Epithelial cell of prostate (primary cell): ENCODE measurements at places on chromosomes 11 and 22.

- no peak for DNase-seq
Measured at GRCh38 chr22:50141891-50142363, 28.6 kb upstream of the PANX2 start.

DNA sequence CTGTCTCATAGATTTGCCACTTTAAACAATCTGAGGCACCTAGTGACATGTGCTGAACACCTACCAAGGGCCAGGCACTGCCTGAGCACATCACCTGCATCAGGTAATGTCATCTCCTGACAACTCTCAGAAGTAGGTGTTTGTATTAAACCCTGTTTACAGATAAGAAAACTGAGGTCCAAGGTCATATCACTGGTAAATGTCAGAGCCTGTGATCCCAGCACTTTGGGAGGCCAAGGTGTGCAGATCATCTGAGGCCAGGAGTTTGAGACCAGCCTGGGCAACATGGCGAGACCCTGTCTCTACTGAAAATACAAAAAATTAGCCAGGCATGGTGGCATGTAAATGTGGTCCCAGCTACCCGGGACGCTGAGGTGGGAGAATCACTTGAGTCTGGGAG, 39.1 kb upstream of the ACCSL start:
- DNase-seq: no peak

DNA sequence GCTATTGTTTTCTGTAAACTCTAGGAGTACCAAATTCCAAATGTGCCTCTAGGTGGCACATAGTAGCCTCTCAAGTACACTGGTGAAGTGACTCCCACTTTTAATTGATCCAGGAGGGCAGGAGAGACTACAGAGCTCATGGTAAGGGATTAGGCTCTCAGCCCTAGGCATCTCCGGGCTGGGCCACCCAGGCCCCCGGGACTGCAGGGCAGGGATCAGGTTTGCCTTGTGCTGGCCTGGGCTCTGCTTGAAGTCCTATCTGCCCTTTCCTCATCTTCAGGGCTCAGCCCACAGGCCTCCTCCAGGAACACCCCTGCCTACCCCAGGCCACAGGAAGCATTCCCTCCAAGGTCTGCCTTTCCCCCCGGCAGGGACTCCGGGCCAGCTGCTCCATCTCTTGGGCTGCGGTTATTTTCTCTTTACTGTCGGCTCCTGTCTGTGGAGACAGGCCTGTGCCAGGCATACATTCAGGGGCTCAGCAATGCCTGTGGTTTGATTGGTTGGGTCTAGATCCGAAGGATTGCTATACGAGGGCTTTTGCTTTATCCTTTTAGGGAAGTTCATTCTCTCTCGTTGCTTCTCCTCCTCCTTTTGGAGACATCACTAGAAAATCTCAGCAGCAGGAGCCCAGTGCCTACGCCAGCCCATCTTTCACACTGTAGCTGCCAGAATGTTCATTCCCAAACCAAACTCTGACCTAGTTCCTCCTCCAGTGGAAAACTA, 32.8 kb downstream of the PARVA start:
- DNase-seq: no peak

DNA sequence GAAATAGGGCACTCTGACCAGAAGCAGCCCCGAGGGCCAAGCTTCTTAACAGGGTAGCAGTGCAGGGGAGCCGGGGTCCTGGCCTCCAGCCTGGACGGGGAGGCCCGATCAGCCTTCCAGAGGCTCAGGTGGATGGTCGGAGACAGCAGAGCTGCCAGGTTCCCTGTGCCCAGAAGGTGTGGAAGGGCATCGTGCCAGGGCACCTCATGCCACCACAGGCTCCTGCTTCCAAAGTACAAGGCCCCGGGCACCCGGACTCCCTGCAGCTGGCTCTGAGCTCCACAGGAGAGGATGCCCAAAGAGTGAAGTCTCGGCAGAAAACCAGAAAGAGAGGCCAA, 14.3 kb downstream of the EHD1 start:
- no peak for DNase-seq

DNA sequence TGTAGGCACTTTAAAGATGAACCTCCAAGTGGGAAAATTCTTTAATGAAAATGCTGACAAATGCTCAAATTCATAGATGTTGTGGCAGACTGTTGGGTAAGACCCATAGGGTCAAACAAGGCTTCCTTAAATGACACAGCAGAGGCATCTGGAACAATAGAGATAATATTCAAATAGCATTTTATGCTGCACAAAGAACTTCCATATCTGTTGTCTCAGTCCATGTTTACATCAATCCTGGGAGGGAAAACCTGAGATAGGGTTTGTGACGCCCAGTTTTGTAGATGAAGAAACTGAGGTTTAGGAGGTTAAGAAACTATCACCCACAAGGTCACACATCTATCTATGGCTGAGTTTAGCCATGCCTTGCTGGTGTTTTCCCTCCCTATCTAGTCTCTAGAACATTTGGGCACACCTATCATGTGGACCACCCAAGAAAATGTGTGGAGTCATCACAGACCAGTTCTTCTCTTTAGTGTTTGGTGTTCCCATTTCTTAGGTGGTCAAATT, 106.4 kb downstream of the EHF start:
- DNase-seq: no peak

- DNase-seq: no peak
Measured at GRCh38 chr11:104338186-104338585, 174.2 kb upstream of the PDGFD start.

- DNase-seq: no peak
Measured at GRCh38 chr22:42608823-42609361, 5.8 kb downstream of the POLDIP3 start.

DNA sequence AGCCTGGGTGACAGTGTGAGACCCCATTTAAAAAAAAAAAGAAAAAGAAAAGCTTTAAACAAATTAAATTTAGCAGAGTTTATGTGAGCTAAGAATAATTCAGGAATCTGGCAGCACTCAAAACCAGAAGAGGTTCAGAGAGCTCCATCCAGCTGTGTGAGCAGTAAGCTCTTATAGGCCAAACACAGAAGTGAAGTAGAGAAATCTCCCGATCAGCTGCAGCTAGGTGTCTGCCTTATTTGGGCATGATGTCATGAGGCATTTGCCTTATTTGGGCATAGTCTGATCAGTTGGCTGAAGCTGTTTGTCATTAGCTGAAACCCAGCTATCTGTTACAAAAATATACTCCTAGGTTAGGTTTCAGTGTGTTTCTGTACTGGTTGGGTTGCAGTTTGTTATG, 8.2 kb downstream of the MS4A15 start:
- DNase-seq: no peak

DNA sequence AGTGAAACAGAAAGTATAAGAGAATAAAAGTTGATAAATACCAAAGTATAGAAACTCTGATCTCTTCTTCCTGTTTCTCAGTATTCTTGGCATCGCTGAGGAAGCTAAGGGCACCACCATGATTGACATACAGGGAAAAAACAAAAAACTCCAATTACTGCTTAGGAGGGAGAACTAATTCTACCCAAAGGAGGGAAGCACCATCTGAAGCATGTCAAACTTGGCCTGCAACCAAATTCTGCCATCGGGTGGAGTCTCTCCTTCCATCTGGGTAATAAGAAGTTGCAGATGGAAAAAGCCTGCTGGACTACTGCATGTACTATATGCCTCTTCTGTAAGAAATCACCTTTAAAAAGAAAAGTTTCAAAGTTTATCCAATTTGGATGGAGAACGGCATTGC, 30.5 kb upstream of the PPP2R1B start:
- DNase-seq: no peak

DNA sequence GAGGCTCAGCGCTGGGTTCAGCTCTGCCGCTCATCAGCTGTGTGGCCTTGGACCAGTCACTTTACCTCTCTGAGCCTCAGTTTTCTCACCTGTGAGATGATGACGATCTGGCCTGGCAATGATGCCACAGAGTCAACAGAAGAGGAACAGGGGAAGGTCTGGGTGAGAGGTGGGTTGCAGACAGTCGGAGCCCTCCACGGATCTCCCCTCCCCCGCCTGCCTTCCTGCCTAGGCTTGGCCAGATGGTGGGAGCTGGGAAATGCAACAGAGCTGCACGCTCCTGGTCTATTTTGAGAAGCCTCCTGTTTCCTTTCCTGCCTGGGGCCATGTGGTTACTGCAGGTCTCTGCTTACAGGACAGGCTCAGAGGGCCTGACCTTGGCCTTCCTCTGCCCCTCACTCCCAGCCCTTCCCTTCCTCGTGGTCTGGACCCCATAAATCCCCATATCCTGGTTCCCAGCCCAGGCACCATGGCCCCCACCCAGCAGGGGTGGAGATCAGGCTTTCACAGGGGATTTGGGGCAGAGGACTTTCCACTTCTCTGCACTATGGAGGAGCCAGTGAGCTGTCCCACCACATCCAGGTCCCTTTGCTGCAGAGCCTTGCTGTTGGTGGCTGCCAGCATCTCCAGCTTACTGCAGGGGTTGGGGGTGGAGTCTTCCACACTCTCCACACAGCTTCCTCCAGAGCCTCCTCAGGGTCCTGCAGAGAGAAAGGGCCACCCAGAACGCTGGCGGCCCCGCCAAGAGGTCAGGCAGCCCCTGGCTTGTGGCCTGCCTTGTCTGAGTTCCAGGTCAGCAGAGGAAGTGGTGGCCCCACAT, 46.9 kb downstream of the C11orf96 start:
- DNase-seq: no peak

DNA sequence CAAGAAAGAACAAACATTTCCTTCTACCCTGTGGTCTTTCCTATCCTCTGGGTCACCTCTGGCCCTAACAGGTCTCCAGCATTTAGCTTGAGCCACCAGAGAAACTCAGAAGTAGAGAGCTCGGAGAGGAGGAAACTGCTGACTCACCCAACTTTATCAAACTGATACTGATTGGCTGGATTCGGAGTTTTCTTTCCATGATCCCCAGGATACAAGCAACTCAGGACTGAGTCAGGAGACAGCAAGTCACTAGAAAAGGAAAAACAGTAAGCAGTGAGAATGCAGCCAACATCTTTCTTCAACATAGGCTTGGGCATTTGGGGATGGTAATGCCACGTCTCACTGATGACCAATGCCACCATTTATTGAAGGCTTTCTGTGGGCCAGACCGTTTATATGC, 32.7 kb downstream of the THOC5 start:
- no peak for DNase-seq

GRCh38 chr22:38187413-38188212, 6.0 kb upstream of the PLA2G6 start:
- no peak for DNase-seq
